Hematopoietic multipotent progenitor cell treated with erythropoietin and hydrocortisone succinate and interleukin-3 and kit ligand, for 17 days (in vitro differentiated cells): ENCODE measurements at places on chromosomes 7 and 10.
A peak's percentile ranks its signal among the peaks of the same experiment; 100 is the strongest.

DNA sequence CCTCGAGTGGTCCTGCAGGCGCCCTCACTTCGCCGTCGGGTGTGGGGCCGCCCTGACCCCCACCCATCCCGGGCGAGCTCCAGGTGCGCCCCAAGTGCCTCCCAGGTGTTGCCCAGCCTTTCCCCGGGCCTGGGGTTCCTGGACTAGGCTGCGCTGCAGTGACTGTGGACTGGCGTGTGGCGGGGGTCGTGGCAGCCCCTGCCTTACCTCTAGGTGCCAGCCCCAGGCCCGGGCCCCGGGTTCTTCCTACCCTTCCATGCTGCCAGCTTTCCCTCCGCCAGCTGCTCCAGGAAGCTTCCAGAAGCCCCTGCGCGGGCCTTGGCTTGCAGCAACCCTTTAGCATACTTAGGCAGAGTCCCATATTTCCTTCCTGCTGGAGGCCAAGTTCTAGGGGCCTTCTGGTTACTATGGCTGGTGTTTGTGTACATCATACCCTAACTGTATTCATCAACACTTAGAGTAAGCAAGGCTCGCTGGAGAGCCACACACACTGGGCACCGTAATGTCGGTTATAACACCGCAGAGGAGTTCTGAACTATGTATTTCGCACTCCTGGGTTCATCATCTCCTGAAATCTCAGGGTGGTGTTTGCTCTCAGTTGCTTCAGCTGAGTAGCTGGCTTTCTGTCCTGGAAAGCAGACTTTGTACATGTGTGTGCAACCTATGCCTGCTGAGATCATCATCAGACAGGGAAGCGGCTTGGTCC lies 471 bp downstream of the MGMT start:
- no peak for DNase-seq

GRCh38 chr10:124611738-124612137 lies 132.4 kb downstream of the FAM53B start:
- DNase-seq: no peak

- DNase-seq: no peak
Measured at GRCh38 chr10:38025283-38025682, 14.8 kb downstream of the ZNF33A start.

- no peak for DNase-seq
Measured at GRCh38 chr7:21941611-21942141, 4.0 kb downstream of the CDCA7L start.

DNA sequence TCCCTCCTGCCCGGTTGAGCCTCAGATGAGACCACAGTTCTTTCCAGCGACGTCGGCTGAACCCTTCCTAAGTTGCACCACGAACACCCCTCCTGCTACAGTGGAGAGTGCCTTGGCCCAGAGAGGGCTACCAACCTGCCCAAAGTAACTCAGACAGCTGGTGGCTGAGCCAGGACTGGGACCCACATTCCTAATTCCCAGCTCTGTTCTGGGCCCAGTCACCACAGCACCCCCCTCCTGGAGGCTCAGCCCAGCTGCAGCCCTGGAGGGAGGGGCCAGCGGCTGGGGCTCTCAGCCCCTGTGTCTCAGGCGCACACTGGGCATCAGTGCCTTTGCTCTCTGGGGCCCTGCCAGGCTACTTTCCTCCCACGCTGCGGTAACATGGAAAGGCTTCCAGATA lies 10.6 kb downstream of the ATP6V1F start:
- no peak for DNase-seq

GRCh38 chr7:66036788-66037187 lies 38.8 kb upstream of the ASL start:
- no peak for DNase-seq

- no peak for DNase-seq
Measured at GRCh38 chr7:43747328-43748105, 11.0 kb upstream of the BLVRA start.

GRCh38 chr7:149824301-149824741 lies 13.9 kb upstream of the ZNF862 start:
- DNase-seq: no peak

- DNase-seq: peak; percentile 14
Measured at GRCh38 chr7:152759949-152760853, 649 bp downstream of the ACTR3B start.

- peak; percentile 8 for DNase-seq
Measured at GRCh38 chr7:88169717-88170320, 50.0 kb downstream of the SRI start.

- DNase-seq: no peak
Measured at GRCh38 chr7:55066938-55067337, 48.1 kb downstream of the EGFR start.

- no peak for DNase-seq
Measured at GRCh38 chr7:69428089-69428488, 170.2 kb upstream of the AUTS2 start.

GRCh38 chr10:118663176-118663575 lies 67.7 kb upstream of the PRLHR start:
- DNase-seq: no peak

GRCh38 chr10:12938271-12938670 lies 63.2 kb downstream of the CCDC3 start:
- no peak for DNase-seq

DNA sequence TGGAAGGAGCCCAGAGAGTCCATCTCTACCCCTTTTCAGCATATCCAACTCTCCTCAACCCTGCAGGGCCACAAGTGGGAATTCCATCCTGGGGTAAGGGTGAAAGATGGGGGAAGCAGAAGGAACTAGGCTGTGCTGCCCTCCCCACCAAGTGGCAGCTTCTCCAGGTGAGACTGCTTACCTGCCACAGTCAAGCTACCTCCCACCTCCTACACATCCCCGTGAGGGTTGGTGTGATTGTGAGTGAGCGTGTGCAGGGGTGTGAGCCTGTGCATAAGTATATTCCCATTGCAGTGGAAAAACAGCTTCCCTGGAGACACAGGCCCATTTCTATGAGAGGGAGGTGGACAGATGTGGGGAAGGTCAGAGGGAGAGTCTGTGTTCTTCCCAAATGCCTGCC lies 376.6 kb downstream of the PLXNA4 start:
- DNase-seq: no peak

GRCh38 chr7:123191132-123191531 lies 8.6 kb downstream of the SLC13A1 start:
- no peak for DNase-seq

- no peak for DNase-seq
Measured at GRCh38 chr10:114779803-114780576, 41.6 kb upstream of the FHIP2A start.

- DNase-seq: no peak
Measured at GRCh38 chr7:38629651-38630510, 1.3 kb downstream of the AMPH start.

GRCh38 chr7:123346766-123347165 lies 147.0 kb upstream of the SLC13A1 start:
- no peak for DNase-seq

- DNase-seq: no peak
Measured at GRCh38 chr7:66586181-66586580, 42.5 kb upstream of the KCTD7 start.

DNA sequence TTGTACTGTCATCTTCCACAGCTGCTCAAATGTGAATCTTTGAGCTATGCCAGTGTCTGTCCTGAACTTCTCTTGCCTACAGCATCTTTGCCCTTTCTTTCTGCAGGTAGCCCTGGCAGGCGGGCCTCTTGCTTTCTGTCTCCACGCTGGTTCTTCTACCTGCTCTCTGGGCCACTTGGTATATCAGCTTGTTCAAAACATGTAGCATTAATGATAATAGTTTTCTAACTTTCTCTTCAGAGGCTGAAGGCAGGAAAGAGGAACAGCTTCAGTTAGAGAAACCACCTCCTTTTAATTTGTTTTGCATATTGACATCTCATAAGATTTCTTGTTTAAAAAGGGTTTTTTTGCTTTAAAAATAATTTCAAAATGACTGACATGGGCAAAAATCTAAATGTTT lies 923 bp upstream of the FGL2 start:
- DNase-seq: no peak

DNA sequence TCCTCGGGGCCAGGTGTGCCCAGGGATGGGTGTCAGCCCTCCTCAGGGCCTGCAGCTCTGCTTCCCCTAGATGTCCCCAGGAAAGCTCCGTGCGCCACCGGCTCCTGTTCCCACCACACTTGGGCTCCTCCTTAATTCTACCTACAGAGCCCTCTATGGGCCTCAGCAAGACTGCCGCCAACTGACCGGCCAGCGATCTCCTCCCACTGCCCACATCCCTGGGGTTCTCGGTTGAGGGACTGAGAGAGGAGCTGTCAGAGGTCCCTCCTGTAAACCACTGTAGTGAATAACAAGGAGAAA lies 5.3 kb upstream of the LDB3 start:
- no peak for DNase-seq

DNA sequence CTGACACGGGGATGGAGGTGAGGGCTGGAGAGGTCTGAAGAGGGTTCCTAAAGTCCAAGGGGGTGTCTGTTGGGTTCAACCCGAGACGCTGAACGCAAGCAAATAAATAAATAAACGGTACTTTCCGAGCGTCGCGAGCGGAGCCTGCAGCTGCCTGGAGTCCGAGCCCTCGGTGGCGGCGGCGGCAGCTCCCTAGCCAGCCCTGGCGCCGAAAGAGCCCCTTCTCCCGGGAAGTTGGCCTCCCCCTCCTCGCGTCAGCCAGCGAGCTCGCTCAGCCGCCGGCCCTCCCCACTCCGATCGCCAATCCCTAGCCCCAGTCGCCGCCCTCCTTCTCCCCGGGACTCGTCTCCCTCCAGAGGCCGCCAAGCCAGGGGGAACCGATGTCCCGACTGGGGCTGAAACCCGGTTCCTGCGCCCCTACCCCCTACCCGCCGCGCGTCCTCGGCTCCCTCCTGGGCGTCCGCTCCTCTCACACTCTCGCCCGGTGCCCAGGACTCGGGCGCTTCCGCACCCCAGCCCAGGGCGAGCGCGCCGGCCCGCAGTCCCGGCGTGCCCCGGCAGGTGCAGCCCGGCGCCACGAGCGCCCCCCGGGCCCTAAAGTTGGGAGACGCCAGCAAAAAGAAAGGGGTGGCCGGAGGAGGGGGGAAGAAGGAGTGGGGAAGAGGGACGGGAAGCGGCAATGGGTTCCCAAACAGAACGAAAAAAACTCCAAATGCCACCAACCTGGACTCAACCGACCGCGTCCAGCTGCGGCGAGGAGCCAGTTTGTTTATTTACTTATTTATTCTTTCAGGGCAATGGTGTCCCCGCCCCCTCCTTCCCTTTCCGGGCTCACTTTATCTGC lies at the start of gene GFRA1:
Gene GFRA1, minus strand, starts transcription at position 767 of the 844 bp plus-strand sequence. CDS start 1,177 bp downstream, outside the sequence.
- no peak for DNase-seq

GRCh38 chr7:74606101-74606908 lies 51.2 kb upstream of the GTF2I start:
- no peak for DNase-seq

- DNase-seq: no peak
Measured at GRCh38 chr7:123749537-123749857, 694 bp upstream of the WASL start.

DNA sequence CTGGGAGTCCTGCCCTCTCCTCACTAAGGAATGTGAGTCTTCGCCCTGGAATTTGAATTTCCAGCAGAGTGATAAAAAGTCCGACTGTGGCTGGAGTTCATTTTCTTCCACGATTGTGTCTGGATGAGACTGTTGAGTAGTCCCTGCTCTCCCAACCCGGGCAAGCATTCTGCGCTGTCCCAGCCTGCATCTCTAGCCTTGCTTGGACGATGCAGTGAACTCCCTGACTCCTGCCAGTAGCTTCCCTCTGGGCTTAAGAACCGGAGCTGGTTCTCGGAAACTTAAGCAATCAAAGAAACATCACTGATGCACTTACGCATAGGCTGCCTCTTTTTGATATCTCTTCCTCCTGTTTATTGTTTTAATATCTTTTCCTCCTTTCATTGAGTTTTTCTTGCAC lies 116.0 kb upstream of the FZD8 start:
- no peak for DNase-seq

DNA sequence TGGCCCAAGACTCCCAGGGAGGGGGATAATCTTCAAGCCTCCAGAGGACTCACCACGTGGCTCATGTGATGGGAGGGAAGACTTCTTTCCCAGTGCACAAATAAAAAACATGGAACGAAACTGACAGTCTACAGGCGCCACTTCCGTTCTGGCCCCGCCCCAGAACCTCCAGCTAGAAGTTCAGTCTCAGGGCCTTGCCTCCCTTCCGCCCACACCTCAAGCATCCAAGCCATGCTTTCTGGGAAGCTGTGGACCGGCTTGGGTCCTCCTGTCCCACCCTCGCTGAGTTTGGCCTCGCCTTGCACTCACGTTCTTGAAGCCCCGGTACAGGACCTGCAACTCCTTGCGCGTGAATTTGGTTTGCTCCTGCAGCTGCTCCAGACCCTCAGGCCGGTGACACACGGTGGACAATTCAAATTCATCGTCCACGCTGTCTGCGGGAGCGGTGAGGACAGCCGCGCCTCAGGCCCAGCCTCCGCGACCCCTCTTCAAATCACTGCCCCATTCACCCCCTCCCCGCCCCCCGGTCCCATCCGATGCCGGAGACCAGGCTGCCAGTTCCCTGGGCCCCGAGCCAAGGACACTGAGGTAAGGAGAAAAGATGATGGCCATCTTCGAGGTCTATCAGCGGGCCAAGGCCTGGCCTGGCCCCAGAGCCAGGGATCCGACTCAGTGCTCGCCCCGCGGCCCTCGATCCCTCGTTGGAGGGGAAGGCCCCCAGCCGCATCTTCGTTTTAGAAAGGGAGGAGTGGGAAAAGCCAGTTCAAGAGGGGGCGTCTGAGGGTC lies 10.7 kb upstream of the OGA start:
- DNase-seq: no peak

DNA sequence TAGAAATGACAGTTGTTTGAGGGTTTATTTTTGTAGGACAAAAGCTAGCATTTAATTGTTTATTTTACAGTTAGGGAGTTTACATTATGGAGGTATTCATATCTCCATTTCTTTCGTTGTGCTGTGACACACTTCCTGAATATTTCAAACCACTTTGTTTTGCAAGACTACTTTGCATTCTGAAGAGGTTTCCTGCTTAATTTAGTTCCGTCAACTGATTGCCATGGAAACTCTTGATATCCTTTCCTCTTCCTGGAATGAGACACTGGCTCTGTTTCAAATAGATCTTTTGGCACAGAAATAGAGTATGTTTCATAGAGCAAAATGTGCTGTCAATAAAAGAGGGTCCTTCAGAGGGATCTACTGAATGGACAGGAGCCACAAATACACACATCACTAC lies 159.5 kb upstream of the AGR3 start:
- DNase-seq: no peak

DNA sequence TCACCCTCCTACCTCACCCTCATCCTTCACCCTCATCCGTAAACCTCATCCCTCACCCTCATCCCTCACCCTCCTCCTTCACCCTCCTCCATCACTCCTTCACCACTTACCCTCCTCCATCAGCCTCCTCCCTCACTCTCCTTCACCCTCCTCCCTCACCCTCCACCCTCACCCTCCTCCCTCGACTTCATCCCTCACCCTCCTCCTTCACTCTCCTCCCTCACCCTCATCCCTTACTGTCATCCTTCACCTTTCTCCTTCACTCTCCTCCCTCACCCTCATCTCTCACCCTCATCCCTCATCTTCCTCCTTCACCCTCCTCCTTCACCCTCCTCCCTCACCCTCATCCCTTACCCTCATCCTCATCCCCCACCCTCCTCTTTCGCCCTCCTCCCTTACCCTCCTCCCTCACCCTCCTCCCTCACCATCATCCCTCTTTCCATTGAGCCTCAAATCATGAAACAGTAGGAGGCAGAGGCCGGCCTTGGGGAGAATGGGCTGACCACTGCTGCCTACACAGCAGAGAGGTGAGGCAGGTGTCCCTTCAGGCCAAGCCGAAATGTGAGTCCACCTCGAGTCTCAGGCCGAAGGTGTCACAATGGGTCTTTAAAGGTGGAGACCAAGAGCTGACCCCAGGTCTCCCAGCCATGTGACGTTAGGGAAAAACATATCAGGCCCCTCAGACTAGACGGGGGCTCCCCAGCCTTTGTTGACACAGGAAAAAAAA lies 53.0 kb downstream of the PDGFA start:
- DNase-seq: no peak

GRCh38 chr7:107843184-107843583 lies 40.2 kb upstream of the SLC26A3 start:
- no peak for DNase-seq
